Right hindlimb (tissue), 1 donor: ENCODE measurements at places on chromosomes 3 and 15.

GRCh38 chr15:81425905-81426304 is 51.9 kb upstream of the TMC3 start:
- DNase-seq, result no peak

DNA sequence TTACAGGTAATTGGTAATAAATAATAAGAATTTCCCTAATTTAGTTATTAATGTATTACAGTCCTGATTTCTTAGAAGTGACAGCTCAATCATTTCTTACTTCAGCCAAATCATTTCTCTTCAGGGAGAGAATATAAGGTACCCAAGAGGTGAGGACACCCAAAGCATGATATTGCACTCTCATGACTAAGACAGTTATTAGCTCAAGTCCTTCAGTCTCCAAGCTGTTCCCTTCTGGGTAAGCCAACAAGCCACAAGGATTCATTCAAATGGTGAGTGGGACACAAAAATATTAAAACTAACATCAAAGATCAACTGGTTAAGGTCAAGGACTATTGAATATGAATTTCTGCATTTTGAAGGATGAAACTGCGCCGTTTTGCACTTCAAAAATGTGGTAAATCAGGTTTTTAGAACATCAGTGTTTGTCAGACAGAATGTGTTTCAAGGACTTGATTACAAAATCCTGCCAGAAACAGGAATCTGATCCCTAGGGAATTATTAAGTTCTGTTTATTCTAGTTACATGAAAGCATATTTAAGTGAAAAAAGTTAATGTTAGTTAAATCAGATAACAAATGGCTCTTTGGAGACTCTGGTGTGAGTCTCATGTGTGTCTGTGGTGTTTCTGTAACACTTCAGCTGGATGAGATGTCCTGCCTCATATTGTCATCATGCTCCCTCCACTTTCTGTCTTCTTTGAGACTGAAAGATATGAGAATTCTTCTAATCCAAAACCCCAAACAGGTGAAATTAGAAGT is 101.7 kb upstream of the COL8A1 start:
- DNase-seq, result no peak

GRCh38 chr3:23055733-23056376 is 147.3 kb upstream of the UBE2E2 start:
- DNase-seq, result no peak

DNA sequence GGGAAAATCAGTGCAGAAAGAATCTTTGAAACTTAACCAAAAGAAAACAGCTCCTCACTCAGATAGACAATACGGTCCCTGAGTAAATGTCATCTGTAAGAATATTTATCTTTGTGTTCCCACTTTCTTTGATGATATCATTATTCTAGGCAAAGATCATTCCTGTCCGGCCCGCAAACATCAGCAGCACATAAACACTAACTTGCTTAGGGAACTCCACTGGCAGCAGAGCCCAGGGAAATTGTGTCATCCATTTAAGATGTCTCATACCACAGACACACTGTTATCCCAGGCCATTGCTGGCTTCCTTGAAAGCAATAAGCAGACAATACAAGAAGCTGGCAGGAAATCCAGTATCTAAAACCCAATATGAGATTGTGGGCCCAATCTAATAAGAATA is 20.1 kb upstream of the CD96 start:
- DNase-seq, result no peak

- DNase-seq, result no peak
Measured at GRCh38 chr15:53549697-53550305, 209.7 kb downstream of the WDR72 start.
